ENCODE measurements at places on chromosomes 11 and 22.

GRCh38 chr11:119324189-119324588 lies 7.3 kb upstream of the MCAM start:
- no peak for DNase-seq

DNA sequence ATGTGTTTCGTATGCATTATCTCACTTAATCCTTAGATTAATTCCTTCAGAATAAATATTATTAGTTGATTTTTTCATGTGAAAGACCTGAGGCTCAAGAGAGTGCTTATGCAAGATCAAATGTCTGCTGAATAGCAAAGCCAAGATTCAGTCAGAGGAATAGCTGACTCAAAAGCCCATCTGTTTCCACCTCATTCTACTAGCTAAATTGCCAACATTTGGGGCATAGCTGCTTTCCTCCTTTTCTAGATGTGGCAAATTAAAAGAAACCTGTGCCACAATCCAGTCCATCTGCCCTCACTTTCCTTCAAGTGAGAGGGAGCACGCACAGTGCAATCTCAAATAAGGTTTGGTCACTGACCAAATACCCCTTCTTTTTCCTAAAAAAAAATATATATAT lies 121.1 kb downstream of the PAX6 start:
- no peak for DNase-seq

GRCh38 chr11:94308024-94308423 lies 3.6 kb downstream of the IZUMO1R start:
- no peak for DNase-seq

DNA sequence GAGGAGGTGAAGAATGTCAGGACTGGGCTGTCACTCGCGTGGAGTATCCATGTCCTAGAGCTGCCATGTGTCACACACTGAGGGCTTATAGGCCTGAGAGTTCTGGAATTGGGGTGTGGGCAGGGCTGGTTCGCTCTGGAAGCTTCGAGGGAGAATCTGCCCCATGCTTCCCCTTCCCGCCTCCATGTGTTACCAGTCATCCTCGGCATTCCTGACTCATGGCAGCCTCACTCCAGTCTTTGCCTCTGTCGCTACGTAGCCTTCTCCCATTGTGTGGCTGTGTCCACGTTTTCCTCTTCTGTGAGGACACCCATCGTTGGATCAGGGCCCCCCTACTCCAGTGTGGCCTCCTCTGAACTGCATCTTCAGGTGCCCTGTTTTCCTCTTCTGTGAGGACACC lies 301.2 kb downstream of the TBC1D22A start:
- DNase-seq, result no peak

- DNase-seq, result no peak
Observed at GRCh38 chr22:49820984-49821383, 6.7 kb downstream of the BRD1 start.

GRCh38 chr22:32562401-32562800 lies 87.8 kb downstream of the FBXO7 start:
- DNase-seq, result no peak

DNA sequence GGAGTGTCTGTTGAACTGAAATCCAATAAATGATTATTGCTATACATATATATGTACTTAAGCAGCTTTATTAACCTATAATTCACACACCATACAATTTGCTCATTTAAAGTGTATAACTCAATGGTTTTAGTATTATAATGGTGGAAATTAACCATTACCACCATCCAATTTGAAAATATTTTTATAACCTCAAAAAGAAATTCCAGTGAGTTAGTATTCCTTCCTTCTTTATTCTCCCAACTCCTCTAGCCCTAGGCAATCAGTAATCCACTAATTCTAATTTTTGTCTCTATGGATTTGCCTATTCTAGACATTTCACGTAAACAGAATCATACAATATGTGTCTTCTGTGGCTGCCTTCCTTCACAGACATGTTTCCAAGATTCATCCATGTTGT lies 64.8 kb downstream of the MAPK1 start:
- DNase-seq, result no peak

DNA sequence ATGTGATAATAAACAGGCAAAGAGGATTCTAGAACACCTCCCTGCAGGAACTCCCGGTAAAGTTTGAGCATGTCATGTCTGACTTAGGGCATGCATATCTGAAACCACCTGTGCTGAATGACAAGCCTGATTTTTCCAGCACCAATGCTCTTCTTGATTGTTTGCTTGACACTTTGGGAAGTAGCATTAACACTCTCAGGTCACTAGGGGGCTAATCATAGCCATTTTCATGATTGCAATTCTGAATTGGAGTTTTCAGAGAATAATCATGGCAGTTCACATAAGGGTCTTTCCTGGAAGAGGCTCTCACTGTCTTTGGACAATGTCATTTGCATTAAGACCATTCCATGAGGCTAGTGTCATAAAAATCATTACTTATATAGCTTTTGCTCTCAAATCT lies 234.4 kb upstream of the MTNR1B start:
- no peak for DNase-seq

DNA sequence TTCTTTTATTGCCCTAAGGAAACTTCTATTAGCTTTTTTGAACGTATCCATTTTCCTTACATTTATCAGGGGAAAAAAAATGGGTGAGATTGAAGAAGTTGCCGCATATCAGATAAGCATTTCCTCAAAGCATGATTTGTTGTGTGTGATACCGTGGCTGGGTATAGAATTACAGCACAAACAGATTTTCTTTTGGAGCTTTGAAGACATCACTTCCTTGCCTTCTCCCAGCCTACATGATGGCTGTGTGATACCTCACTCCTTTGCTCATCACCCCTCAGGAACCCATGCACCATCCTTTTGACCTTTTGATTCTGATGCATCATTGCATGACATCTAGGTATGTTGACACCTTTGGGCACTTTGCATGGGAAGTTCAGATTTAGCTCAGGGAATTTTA lies 1155.3 kb downstream of the BRD1 start:
- no peak for DNase-seq

DNA sequence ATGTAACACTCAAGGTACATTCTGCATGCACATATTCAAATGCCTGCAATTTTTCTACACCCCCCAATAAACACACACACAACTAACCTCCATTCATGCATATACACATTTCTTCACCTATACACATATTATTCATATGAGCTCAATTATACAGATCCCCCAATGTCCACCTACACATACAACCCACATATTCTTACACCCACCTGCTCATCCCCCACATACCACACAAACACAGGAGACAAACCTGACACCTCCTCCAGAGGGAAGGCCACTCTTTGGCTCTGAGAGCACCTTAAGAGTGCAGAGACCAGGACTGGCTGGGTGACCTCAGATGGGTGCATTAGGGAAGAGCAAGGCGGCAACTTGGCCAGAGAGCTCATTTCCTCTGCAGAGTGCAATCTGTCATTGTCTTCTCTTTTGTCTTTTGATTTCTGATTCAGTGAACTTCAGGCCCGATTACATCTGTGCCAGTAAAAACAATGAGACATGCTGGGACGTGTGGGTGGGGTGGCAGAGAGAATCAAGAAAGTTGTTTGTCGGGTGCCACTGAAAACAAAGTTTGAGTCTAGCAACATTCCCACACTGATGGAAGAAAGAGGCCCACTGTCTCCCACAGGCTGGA lies 208.4 kb downstream of the NXPE2 start:
- DNase-seq, result no peak

Data from stimulated activated CD8-positive, alpha-beta memory T cell treated with anti-CD3 and anti-CD28 coated beads, Interleukin-7, amount 100 ng/mL, for 24 hours (primary cell).